CD4-positive, alpha-beta T cell treated with Interleukin-10 for 1 hour (primary cell): ENCODE measurements at places on chromosomes 5 and 9.

DNA sequence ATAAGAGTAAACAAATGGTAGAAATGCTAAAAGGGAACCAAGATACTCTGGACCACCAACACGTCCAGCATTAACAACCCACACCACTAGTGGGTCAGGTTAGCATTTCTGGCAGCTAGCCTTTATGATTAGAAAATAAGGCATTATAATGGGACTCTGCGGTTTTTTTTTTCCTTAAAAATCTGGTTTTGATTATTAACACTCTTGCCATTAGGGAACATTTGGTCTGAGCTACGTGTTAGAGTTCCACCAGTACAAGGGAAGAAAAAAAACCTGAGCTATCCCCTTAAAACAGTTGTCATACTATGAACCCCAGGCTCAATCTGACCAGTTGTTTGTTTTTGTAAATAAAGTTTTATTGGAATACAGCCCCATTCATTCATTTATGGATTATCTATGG lies 110.4 kb downstream of the NTRK2 start:
- DNase-seq = no peak

GRCh38 chr5:121693864-121694263 lies 157.8 kb upstream of the FTMT start:
- no peak for DNase-seq

DNA sequence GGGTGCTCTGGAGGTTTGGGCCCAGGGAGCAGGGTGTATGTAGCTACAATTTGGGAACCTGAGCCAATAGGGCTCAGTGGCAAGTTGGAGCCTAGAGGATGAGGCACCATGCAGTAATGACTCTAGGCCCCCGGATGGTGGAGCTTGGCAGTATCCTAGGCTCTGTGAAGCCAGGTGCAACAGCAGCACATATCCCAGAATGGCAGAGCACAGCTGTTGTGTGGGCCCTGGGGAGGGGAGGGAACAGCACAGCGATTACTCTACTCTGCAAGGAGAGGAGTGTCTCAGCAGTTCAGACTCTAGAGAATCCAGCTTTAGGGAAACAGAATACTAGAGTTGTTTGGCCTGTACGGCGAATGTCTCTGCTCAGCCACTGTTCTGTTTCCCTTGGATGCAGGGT lies 56.1 kb downstream of the LRRTM2 start:
- no peak for DNase-seq

- DNase-seq = no peak
These were observed 69.0 kb downstream of the INVS start for GRCh38 chr9:100167915-100168654.

GRCh38 chr9:5579881-5580280 lies 49.0 kb upstream of the RIC1 start:
- DNase-seq = no peak

GRCh38 chr5:40278881-40279280 lies 400.8 kb upstream of the PTGER4 start:
- DNase-seq = no peak

DNA sequence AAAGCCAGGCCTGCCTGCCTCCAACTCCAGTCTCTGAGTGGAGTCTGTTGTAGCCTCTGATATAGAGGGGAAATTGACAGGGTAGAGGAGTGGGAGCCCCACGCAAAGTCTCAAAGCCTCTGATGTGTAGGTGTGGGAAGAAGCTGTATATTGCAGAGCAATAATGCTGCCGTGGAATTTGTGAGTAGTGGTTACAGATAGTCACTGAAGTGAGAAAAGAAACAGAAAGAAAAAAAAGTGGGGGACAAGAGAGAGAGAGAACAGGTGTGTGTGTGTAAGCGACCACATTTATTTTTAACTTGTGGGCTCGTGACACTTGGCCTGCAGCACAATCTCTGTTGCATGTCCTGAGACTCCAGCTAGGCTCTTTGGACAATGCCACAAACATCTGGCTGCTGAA lies 227.8 kb downstream of the NSG2 start:
- no peak for DNase-seq

DNA sequence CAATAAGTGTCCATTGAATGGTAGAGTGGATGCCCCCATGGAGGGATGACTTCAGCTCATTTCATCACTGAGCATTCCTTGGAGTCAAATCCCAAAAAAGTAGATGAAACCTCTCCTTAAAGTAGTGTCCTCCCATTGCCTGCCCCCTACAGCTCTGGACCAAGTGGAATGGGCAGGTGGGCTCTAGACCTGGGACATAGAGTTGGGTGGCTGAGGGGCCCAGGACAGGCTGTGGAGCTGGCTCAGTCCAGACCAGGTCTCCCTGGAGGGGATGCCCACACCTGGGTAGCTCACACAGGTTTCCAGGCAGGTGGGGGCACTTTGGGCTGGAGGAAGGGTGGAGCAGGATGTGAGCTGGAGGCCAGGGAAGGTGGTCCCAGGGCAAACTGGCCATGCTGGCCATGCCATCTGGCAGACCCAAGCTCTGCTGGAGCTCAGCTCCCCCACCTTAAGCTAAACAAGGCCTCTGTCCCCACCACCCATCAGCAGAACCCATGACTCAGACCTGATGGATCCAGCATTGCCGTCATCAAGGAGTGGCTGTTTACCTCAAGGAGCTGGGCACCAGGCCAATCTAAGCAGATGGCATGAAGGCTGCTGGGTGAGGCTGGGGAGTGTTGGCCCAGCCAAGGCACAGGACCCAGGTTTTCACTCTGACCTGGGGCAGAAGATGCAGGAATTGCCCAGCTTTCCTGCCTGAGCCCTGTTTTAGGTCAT lies 6.2 kb upstream of the SPINK4 start:
- no peak for DNase-seq

DNA sequence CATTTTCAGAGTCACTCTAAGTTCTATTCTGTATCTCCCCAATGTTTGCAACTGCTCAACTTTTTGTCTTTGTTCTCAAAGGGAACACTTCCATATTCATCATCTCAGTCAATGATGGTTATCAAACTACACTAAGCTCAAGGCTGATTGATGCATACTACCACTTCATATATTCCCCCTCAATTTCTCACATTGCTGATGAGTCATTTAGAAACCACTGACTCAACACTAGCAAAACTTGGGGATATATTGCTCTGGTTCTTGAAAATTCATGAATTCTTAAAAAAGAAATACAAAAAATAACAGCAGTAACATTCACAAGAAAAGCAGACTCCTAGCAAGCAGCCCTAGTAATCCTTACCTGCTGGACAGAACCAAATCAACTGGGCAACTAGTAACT lies 52.2 kb downstream of the ABHD17B start:
- no peak for DNase-seq

GRCh38 chr5:120817044-120817985 lies 353.2 kb downstream of the PRR16 start:
- DNase-seq = no peak

DNA sequence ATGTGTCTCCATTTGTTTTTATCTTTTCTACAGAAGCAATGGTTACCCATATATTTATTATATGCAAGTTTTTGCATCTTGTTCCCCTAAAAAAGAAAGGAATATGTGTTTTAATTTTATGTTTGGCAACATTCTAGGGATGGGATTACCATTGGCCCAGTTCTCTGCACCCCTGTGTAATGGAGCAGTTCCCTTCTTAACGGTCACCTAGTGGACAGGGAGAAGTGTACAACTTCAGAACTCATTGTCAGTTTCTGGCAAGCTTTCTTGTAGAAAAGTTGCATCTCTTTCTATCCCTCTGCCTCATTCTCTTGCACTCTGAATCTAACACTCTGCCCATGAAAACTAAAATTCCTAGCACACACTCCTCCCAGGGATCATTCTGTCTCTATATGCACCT lies 78.2 kb downstream of the DOCK8 start:
- no peak for DNase-seq

- DNase-seq = no peak
These were observed 760.9 kb upstream of the ACO1 start for GRCh38 chr9:31623511-31623910.

DNA sequence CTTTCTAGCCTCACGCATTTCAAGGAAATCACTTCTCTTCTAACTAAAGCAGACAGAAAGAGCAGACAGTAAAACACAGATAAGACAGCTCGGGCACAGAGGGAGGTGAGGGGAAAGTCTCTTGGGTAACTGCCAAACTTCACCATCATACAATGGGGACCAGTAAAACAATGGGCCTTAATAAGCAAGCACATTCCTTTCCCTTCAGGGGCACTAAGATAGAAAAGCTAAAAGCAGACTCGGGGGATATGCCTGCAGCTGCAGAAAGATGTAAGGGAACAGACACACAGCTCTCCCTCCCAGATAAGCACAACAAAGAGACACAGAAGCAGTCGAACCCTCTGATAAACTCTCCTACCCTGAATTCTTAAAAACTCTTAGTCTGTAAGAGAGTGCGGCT lies 15.6 kb upstream of the CKS2 start:
- DNase-seq = no peak

DNA sequence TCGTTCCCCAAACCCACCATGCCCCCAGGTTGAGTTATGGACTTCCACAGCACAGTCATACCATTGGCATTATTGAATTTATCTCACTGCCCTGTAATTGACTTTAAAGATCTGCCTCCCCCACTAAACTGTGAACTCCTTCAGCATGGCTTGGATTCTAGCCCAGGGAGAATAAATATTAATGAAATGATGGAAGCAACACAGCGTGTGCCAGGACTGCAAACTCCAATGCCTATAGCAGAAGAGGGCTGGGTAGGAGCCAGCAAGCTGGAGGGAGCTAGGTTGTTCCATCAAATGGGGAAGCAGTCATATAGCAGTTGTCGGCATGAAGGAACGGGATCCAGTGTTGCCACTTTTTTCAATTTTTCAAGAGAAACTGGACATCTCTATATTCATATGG lies 69.0 kb upstream of the MSX2 start:
- no peak for DNase-seq

GRCh38 chr9:134515026-134515821 lies 126.4 kb upstream of the COL5A1 start:
- DNase-seq = no peak

- no peak for DNase-seq
These were observed 3.8 kb downstream of the CCDC152 start for GRCh38 chr5:42760426-42760825.

DNA sequence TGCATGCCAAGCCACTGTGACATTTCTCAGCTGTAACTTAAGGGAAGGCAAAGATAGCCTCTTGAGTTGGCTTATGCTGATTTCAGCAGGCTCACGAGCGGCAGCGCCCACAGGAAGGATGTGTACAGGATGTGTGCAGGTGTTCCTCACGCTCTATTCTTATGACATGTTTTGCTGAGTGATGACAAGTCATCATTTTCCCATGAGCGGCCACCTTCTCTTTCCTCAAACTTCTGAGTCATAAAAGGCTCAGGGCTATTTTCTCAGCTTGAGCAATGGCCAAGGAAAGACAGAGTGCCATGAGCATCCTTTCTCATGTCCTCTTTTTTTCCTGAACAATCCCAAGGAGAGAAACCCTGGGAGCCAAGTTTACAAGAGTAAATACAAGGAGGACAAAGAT lies 365.9 kb downstream of the PLK2 start:
- DNase-seq = no peak

DNA sequence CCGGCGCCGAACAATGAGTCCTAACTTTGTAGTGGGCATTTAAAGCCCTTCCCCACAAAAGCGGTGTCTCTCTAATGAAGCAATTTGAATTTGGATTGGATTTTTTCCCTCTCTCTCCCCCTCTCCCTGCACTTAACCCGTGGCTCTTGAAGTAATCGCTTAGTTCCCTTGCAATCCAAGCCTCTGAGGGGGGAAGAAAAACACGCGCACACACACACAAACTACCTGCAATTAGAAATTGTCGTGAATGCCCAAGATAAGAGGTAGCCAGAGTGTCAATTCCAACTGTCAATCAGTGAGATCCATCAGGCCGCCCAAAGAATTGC lies 1.2 kb downstream of the LHX6 start:
- DNase-seq = no peak

DNA sequence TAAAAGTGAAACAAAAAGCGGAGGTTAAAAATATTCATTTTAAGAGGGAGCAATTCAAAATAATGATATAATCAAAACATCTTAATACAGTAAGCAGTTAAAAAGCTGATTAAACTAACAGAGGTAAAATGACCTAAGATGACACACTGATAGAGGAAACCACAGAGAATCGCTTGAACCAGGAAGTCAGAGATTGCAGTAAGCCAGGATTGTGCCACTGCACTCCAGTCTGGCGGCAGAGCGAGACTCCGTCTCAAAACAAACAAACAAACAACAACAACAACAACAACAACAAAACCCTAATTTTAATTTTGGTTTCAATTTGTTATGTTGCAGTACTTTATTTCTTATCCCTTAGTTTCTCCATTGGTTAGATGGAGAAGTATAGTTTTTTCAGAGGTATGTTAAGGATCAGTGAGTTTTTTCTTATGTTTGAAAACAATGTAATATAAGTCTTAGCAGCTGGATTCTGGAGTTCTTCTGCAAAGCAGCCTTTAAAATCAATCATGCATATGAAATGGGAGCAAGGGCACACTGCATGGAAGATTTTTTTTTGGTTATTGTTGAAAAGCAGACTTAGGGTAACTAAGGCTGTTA lies 58.5 kb downstream of the MLANA start:
- peak; percentile 49 for DNase-seq

- no peak for DNase-seq
These were observed 234.0 kb downstream of the TMEM232 start for GRCh38 chr5:110492446-110492845.

- DNase-seq = no peak
These were observed 105.5 kb upstream of the PITX1 start for GRCh38 chr5:135139381-135140134.

DNA sequence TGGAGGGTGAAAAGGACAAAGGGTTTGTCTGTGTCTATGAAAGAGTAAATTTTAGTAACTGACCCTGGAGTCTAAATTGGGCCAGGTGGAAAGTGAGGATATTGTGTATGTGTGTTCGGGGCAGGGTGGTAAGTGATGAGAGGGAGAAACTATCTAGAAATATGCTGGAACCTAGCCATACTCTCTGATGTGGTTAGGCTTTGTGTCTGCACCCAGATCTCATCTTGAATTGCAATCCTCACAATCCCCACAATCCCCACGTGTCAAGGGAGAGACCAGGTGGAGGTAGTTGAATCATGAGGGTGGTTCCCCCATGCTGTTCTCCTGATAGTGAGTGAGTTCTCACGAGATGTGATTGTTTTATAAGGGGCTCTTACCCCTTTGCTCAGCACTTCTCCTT lies 60.6 kb downstream of the COMMD10 start:
- DNase-seq = no peak

GRCh38 chr9:76573905-76574760 lies 115.2 kb downstream of the GCNT1 start:
- no peak for DNase-seq

DNA sequence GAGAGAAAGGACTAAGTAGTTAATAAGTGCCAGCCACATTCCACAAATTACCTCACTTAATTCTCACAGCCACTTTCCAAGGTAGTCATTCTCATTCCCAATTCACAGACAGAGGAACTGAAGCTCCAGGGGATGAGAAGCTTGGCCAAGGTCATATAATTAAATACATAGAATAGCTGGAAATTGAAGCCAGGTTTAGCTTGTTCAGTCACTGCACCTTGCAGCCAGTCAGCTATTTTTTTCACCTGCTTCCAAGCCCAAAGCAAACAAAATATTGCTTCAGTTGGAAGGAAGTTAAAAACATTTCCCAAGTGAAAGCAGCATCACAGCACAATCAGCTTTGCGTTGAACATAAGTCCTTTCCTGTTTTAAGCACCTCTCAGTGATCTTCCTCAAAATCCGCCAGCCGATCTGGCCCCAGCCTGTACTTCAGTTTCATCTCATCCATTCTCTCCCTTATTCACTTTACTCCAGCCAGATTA lies 4.8 kb downstream of the ALDH1A1 start:
- no peak for DNase-seq
